Fibroblast of skin of left biceps (primary cell): ENCODE measurements at places on chromosomes 16 and 17.

DNA sequence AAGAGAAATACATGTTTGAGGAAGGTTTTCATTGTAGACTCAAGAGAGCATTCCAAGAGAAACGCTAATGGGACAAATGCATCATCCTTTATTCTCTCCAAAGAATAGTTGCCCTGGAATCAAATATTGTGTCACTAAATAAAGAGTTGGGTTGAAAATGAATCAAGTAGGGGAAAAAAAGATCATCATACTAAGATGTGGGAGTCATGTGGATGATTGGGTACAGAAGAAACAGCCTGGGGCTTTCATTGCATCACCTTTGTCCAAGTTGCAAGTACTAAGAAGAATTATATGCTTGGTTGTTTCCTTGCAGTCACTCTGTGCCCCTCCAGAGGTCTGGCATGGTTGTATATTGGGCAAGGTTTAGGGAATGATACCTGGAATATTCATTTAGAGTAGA lies 658.9 kb downstream of the TOX3 start:
- DNase-seq = no peak

DNA sequence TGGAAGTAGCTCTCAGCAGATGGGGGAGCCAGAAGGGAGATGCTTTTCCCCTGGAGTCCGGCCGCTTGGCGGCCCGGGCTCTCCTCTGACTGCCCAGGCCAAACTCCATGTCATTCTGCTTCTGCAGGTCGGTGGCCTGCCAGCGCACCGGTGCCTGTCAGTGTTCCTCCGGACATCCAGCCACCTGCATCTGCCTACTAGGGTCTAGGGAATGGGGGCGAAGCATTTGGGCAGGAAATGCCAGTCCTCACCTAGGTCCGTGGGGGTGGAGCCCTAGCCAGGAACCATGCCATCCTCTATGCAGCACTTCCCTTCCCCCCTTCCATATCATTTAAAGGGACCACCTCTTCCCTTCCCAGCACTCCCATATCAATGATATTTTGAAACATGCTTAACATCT lies 34.2 kb downstream of the GJC1 start:
- no peak for DNase-seq

- no peak for DNase-seq
Measured at GRCh38 chr17:45036691-45037090, 14.7 kb downstream of the DCAKD start.

DNA sequence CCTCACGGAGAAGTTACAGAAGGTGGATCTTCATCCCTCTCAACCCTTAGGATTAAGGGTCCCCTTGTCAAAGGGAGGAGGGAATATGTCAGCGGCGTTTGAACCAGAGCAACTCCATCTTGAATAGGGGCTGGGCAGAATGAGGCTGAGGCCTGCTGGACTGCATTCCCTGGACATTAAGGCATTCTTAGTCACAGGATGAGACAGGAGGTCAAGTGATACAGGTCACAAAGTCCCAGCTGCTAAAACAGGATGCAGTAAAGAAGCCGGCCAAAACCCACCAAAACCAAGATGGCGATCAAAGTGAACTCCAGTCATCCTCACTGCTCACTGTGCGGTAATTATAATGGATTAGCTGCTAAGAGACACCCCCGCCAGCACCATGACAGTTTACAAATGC lies 36.7 kb downstream of the RBFOX3 start:
- DNase-seq = no peak

GRCh38 chr16:78249056-78249455 lies 149.6 kb downstream of the WWOX start:
- no peak for DNase-seq

- DNase-seq = peak; percentile 76
Measured at GRCh38 chr17:78862073-78863023, 21.7 kb upstream of the USP36 start.

GRCh38 chr17:62119373-62119772 lies 54.3 kb upstream of the MED13 start:
- no peak for DNase-seq

- peak; percentile 91 for DNase-seq
Measured at GRCh38 chr17:13114601-13115031, 96.8 kb upstream of the ELAC2 start.

DNA sequence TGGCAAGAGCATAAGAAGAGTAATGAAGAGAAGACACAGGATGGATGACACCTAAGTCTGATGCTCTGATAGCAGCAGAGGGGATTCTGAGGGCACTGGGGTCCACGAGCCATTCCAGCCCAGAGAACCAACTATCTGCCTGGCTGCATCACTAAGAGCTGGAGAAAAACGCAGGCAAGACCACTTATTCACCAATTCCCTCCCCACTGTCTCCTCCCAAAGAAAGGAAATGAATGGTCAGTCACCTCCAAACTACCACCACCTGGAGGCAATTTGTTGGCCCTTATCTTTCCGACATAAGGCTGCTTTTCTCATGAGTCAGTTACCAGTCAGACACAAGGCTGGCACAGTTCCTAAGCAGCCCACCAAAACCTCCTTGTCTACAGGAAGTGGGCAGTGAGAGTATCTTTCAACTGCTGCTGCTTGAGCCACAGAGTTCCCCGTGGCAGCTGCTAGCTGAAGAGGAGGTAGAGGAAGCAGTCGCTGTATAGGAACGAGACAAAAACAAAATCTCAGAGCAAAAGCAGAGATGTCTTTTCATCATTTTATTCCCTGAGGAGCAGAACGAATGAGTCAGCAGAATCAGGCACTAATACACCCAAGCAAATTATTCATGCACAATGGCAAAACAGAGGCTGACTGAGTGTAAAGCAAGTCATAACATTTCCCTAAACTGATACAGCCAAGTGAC lies 111.1 kb downstream of the SMG6 start:
- DNase-seq = peak; percentile 97

GRCh38 chr16:54080524-54081008 lies 206.0 kb downstream of the IRX3 start:
- DNase-seq = peak; percentile 36

DNA sequence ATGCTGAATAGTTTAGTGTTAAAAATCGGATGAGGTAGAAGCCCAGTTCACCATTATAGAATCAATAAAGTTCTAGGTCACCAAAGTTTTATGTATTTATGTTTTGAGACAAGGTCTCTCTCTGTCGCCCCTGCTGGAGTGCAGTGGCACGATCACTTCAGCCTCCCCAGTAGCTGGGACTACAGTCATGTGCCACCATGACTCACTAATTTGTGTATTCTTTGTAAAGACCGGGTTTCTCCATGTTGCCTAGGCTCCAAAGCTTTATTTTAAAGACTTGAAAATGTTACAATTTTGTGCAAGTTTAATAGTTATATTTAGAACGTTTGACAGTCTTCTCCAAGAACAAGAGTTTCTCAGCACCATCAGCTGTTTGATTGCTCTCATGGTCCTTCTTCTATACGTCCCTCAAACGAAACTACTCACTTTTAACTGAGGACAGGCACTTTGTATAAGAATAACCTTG lies 32.1 kb downstream of the NDE1 start:
- DNase-seq = no peak

DNA sequence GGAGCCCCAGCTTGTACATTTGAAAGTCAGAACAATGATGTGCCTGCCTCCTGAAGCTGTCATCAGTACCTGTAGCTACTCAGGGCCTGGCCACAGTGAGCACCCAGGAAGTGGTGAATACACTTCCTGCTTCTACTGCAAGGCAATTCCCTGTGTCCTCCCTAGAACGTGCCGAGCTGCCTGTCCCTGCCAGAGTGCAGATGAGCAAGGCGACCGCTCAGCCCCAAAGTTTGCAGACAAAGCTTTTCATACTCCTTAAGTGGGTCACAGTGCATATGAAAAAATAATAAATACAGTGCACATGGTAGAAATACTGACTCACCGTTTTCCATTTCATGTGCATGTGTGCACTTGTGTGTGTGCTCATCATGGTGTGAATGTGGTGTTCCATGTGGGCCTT lies 77.3 kb downstream of the MPRIP start:
- no peak for DNase-seq

DNA sequence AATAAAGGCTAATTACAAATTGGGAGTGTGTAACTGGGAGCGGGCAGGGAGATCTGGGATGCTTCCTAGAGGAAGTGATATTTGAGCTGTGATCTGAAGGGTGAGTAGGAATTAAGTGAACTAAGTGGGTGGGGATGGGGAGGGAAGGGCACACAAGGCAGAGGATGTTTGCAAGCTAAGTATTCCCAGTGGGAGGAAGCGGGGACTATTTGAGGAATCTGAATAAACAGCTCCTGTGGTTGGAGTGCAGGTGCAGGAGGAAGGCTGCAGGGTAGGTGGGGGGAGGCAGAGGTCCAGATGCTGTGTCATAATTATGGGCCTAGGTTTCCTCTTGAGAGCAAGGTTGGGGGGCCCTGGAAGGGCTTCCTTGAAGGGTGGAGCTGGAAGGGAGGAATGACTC lies 102.1 kb upstream of the HS3ST2 start:
- no peak for DNase-seq
